Fibroblast of skin of right biceps (primary cell): ENCODE measurements at places on chromosomes 3 and 15.
A peak's percentile ranks its signal among the peaks of the same experiment; 100 is the strongest.

DNA sequence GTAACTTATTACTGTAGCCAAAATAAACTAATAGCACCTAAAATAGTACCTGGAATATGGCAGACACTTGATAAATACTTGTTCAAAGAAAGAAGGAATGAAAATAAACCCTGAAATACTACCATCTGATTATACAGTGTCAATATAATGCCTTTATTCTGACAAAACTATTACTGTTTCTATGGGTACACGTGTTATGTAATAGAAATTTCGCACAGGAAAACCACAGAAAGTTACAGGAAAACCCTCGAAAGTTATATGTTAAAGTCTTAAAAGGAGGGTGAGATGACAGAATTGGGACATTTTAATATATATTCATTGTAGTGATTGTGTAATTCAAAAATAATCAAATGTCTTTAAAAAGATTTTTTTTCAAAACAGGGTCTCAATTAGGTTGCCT is 28.8 kb downstream of the ETFA start:
- no peak for DNase-seq

- DNase-seq = peak; percentile 14
Observed at GRCh38 chr15:69359722-69360121, 54.4 kb upstream of the KIF23 start.

DNA sequence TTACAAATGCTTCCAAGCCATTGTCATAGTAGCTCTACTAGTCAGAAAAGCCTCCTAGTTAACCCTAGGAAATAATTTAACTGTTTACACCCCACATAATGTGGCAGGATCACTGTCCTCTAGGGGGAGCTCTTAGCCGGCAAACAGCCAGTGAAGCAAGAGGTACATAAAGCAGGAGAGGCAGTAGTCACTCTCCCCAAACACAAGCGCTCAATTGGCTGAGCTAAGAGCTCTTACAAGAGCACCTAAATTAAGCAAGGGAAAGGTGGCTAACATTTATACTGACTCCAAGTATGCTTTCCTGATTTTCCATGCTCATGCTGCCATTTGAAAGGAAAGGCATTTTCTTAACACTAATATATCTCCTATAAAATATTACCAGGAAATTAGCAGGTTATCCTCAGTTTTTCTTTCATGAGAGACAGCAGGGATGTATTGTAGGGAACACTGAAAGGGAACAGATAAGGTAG is 37.6 kb downstream of the NCEH1 start:
- DNase-seq = peak; percentile 76

- peak; percentile 67 for DNase-seq
Observed at GRCh38 chr15:25543196-25543595, 104.4 kb upstream of the UBE3A start.

DNA sequence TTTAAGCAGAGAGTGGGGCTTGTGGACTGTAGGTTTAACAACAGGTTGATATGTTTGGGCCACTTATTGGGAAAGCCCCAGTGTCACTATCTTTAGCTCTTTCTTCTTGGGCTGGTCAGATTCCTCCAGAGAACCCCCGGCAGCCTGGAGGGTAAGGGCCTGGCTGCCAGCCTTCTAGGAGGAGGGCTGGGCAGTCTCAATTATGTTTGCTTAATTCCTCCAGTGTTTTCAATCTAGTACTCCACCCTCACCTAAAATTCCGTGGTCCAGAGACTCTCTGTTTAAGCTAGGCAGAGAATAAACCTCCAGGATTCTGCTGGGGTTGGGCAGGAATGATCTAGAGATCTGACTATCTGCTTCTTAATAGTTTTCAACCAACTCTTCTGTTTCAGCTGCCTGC is 5.3 kb downstream of the ASB14 start:
- DNase-seq = no peak

DNA sequence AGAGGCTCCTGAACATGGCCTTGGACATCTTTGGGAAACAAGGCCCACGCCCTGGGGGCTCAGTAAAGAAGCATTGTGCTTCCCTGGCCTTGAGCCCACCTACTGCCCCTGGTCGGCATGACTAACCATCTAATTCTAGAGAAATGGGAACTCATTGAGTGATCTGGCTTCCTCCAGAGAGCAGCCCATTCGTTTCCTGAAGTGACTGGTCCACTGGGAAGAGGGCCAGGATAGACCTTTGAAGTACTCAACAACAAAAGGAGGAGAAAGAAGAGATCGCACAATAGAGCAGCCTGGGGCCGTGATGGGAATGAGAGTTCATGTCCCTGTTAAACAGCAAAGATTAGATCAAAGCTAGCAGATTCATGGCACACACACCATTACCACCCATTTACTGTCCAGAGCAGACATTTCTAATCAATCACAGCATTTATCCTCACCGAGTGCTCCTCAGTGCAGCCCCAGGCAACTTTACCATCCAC is 514.4 kb upstream of the PROK2 start:
- DNase-seq = peak; percentile 69

DNA sequence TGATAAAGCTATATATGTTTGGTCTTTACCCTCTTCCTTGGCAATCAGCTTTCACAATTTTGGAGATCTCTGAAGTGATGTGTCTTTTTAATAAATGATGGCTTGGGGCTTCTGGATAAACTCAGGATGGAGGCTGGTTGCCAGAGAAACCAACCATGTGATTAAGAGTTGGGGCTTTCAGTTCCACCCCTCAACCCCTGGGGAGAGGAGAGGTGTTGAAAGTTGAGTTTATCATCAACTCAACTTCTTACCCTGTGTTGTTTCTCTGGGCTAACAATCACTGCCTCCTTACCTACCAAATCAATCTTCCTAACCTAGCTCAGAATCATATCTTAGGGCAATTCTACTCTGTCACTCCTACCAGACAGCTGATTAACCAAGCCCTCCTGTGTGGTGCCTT is 735.8 kb downstream of the ZPLD1 start:
- DNase-seq = no peak

DNA sequence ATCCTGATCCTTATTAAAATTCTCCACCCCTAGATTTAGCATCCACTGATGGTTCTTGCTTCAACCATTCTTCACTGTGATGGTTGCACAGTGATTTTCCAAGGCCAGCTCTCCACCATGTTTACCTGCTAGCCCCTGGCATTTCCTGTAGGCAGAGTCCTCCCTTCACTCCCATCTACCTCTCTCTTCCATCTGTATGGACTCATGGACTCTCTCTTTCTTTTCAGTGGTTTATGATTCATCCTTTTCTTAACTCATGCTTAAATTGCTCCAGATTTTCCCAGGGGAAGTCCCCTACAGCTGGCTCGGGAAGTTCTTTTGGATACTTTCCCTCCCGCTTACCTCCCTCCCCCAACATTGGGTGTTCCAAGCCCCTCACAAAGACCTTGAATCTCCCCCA is 18.7 kb downstream of the TGM4 start:
- DNase-seq = peak; percentile 78
